ENCODE measurements at places on chromosomes 7 and 10. TPM values are rescaled to one million over a fixed set of nuclear protein-coding genes. Genes with fewer than 3 reads are reported as not detected.

Gene C7orf33
- not detected for total RNA-seq

Gene DMBT1
- total RNA-seq: not detected

Gene ANKRD1
- not detected for total RNA-seq

Gene MOGAT3
- not detected for total RNA-seq

Gene IGFBP1
- not detected for total RNA-seq

Gene RNF133
- total RNA-seq: not detected

Gene DPCD
- total RNA-seq: 27.4 TPM

Gene GPR141
- total RNA-seq: not detected

Gene CALCR
- total RNA-seq: not detected

Gene VPS26A
- 35.4 TPM for total RNA-seq

Gene AUTS2
- 9.5 TPM for total RNA-seq

Gene CREB5
- total RNA-seq: 2.9 TPM

Gene GBX1
- total RNA-seq: not detected

Gene PON3
- total RNA-seq: not detected

Gene CHAT
- not detected for total RNA-seq

Gene PRLHR
- total RNA-seq: not detected

Gene CDK14
- total RNA-seq: 3.6 TPM

Gene AKR1C8
- not detected for total RNA-seq

Gene PRR15
- total RNA-seq: 0.53 TPM

Gene TRDMT1
- 2.7 TPM for total RNA-seq

Gene SSC4D
- total RNA-seq: not detected

Gene TRPV6
- total RNA-seq: 6.9 TPM

Gene ADCYAP1R1
- total RNA-seq: 10.5 TPM

Gene SPDYE16
- total RNA-seq: not detected

Gene CTNNA3
- total RNA-seq: 0.29 TPM

Gene MBL2
- not detected for total RNA-seq

Gene CDH23
- total RNA-seq: 1.2 TPM

Gene OPN4
- not detected for total RNA-seq

Gene HSPA12A
- 5.9 TPM for total RNA-seq

Measured in esophagus squamous epithelium (tissue), 5 donors.